ENCODE measurements at places on chromosomes 11 and 22. TPM values are rescaled to one million over a fixed set of nuclear protein-coding genes. Genes with fewer than 3 reads are reported as not detected.
A peak's percentile ranks its signal among the peaks of the same experiment; 100 is the strongest.

Gene MPPED1
- total RNA-seq = not detected

Gene RFPL3
- total RNA-seq = not detected

Gene ST3GAL4
- total RNA-seq = 39.2 TPM

Gene AASDHPPT
- 27.4 TPM for total RNA-seq

Gene OR52N4
- 0.93 TPM for total RNA-seq

Gene MUC15
- 10.5 TPM for total RNA-seq

Gene OR4A16
- not detected for total RNA-seq

Gene MISFA
- total RNA-seq = 4.6 TPM

Gene RIBC2
- total RNA-seq = not detected

Gene AGBL2
- 0.96 TPM for total RNA-seq

Gene STK33
- total RNA-seq = 9.4 TPM

Gene CCDC73
- total RNA-seq = not detected

Gene MMP11
- 1.9 TPM for total RNA-seq

Gene ENDOD1
- 32.2 TPM for total RNA-seq

Gene ZP1
- not detected for total RNA-seq

Gene CHRM1
- total RNA-seq = 4.7 TPM

Gene SERPING1
- total RNA-seq = 490 TPM

Gene NEFH
- 0.46 TPM for total RNA-seq

Gene CRYBA4
- not detected for total RNA-seq

Gene KCNQ1
- total RNA-seq = 52.9 TPM

DNA sequence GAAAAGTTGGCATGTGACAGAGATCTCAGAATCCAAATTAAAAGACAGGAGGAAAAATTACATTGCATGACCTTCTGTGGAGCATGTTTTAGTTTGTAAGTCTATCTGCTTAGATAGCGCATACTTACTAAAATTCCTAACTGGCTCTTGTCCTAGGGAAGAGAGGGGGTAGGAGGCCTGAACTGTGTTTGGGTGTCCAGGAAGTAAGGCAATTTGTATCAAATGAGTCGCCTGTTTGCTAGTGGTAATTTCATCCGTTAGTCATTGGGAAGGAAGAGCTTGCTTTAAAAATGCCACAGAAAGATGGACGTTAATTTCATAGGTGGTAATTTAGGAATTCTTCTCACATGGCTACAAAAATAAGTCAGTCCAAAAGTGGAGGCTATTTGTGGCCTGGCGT lies 18.5 kb downstream of the GRK3 start:
- no peak for DNase-seq

- peak; percentile 47 for DNase-seq
Measured at GRCh38 chr22:48920776-48921241, 906.9 kb downstream of the BRD1 start.

GRCh38 chr11:109037856-109038780 lies 373.2 kb downstream of the DDX10 start:
- no peak for DNase-seq

DNA sequence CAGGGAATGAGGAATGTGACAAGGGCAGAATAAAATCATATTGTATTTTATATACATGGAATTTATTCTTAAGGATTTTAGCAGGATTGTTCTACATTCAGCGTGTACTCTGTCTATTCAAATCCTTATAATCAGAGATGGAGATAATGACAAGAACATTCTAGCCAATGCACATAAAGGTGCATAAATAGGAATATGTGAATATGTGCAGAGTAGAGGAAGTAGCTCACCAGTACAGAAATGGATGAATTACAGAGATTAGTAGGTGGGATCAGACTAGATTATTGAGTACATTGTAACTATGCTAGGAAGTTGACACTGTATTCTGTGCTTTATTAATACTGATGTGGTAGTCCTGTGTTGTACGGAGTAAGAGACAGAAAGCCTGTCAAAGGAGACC lies 1308.8 kb downstream of the FAM181B start:
- no peak for DNase-seq

- no peak for DNase-seq
Measured at GRCh38 chr11:86067851-86068137, 1.1 kb downstream of the PICALM start.

DNA sequence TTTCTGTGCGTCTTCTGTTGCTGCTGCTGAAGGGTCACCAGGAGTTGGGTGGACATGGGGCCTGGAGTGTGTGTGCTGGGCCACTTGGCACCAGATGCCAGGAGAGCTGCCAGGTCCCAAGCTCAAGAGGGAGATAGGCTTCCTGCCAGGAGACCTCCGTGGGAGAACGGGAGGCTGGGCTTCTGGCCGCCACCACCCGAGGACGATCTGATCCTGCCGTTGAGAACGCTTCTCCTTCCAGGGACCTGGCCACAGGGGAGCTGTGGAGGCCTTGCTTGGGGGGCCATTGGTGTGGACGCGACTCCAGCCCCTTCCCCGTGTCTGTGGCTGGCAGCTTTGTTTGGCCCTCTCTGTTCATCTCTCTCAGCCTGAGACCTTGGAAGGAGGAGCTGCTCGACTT lies 2.4 kb downstream of the BRSK2 start:
- DNase-seq = no peak

DNA sequence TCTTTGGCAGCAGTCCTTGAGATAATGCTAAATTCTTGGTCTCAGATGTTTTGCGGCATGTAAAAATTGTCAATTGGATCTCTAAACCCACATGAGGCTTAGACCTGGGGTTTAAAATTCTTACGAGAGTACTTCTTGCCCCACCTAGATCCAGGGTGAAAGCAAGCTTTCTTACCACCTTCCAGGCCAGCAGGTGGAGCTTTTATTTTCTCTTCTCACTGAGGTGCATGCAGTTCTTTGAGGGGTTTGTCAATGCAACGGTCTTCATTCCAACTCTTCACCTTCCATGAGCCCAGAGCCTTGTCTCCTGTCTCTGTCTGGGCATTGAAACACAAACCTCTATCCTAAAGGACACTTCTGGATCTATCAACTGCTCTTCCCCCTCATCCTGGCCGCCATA lies 154.1 kb downstream of the MYO18B start:
- no peak for DNase-seq

DNA sequence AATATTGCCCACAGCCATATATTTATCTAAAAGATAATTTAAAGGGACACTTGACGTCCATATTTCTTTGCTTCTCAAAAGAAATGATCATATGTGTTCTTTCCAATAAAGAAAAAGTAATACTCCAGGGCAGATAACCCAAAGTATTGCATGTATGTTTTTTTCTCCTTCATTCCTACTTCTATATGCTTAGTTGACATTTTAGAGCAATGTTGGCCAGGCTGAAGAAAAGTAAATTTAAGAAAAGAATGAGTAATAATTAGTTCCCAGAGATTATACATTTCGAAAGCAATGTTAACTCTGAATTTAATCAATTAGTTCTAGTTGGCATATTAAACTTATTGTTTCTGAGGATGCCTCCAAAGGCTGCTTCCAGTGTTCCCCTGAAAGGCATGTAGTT lies 48.2 kb downstream of the DNAJC24 start:
- DNase-seq = no peak

DNA sequence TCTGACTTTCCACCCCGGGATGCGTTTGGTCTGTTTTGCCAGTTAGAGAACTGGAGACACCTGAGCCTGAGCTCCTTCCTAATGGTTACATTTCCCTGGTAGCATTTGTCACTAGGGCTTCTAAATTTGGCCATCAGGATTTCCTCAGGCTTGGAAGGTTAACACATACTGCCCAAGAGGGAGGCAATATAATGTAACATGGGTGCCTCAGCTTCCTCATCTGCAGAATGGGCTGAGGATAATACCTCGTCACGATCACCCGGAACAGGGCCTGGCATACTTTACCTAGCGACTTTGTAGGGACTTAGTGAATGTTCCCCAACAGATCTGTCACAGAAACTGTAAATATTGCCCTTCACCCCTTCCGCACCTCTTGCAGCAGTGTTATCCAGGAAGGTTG lies 11.3 kb downstream of the IL17RA start:
- DNase-seq = peak; percentile 7

GRCh38 chr11:44787981-44788380 lies 61.2 kb downstream of the TSPAN18 start:
- no peak for DNase-seq

GRCh38 chr11:62540804-62541701 lies 5.6 kb downstream of the AHNAK start:
- DNase-seq = no peak

DNA sequence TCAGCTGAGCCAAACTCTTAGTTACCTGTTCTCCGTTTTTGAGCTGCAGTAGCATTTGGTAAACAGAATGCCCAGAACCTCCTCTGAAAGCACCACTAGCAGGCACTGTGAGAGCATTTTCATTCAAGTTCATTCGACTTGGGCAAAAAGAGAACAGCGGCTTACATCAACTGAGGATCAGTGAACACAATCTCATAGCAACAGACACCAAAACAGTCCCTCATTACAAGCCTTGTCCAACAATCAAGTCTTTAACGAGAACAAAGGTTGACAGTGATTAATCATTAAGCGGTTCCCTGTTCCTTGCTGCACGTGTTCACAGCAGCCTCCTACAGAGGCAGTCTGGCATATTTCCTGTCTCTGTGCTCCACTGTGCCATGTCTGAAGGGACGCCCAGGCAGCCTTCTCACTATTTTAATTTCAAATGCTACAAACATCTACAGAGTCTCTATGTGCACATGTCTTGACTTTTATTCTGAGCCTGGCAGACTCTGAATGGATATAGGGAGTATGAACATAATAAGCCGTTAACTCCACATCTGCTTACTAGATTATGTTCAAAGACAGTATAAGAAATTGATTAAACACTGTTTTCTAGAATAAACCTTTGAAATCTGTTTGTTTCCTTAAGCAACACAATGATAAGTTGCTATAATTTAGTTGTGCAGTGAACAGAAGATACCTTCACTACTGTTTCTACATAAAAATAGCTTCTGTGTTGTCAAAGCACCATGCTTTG lies 88.3 kb upstream of the MTMR2 start:
- no peak for DNase-seq

- DNase-seq = peak; percentile 29
Measured at GRCh38 chr22:48953103-48953720, 874.5 kb downstream of the BRD1 start.

DNA sequence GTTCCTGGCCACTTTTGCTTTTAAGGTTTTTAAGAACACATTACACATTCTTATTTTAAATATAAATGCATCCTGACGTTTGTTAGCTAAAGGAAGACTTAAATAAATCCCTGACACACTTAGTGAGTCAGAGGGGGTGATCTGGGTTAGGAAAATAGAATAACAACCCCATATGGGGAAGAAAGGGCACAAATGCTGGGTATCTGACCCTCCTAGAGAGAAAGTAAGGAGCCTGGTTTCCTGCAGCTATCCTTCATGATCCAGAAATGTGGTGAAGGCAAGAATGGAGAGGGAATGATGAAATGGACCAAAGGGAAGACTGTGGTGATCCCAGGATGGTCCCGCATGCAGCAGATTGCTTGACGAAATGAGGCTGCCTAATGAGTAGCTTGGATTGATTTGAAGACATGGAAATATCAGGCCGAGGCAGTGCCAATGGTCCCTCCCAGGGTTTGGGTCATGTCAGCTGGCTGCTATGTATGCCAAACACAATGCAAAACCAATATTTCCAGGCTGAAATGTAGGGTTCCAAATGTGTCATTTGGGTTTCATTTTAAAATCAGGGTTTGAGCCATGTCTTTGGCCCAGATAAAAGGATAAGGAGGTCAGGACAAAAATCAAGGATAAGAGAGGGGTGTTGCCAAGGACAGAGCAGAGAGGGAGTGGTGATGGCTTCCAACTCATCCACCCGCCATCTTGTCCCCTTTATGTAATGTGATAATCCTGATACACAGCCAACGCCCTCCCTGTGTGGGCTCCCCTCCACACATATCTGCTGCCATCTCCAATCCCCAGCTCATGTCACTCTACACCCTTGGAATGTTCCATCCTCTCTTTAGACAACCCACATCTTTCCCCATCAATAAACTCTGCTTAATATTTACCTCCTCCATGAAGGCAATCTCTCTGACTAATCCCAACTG lies 135.1 kb upstream of the PITPNB start:
- DNase-seq = no peak

- no peak for DNase-seq
Measured at GRCh38 chr11:7160814-7161489, 72.2 kb downstream of the RBMXL2 start.

- no peak for DNase-seq
Measured at GRCh38 chr22:23790819-23791737, 4.3 kb downstream of the SMARCB1 start.

All from upper lobe of right lung (tissue), 1 donor.